Ascending aorta (tissue), 2 donors: ENCODE measurements at places on chromosomes 7 and 10.

GRCh38 chr10:109587366-109587765 is 335.9 kb downstream of the XPNPEP1 start:
- no peak overlapping the region for H3K27ac ChIP-seq
- no peaks in the 10 kb centered on the region for H3K27me3 ChIP-seq

- no peaks in the 10 kb centered on the region for H3K36me3 ChIP-seq
- no peaks in the 10 kb centered on the region for H3K4me1 ChIP-seq
- H3K27me3 ChIP-seq, result no peaks in the 10 kb centered on the region
- H3K27ac ChIP-seq, result no peak overlapping the region
Observed at GRCh38 chr7:44226396-44226753, 25.6 kb downstream of the YKT6 start.

- no peaks in the 10 kb centered on the region for H3K27me3 ChIP-seq
- H3K27ac ChIP-seq, result peak overlapping the region; percentile 84
- H3K36me3 ChIP-seq, result no peaks in the 10 kb centered on the region
- DNase-seq, result no peak
Observed at GRCh38 chr10:89250865-89251408, 638 bp downstream of the LIPA start.

DNA sequence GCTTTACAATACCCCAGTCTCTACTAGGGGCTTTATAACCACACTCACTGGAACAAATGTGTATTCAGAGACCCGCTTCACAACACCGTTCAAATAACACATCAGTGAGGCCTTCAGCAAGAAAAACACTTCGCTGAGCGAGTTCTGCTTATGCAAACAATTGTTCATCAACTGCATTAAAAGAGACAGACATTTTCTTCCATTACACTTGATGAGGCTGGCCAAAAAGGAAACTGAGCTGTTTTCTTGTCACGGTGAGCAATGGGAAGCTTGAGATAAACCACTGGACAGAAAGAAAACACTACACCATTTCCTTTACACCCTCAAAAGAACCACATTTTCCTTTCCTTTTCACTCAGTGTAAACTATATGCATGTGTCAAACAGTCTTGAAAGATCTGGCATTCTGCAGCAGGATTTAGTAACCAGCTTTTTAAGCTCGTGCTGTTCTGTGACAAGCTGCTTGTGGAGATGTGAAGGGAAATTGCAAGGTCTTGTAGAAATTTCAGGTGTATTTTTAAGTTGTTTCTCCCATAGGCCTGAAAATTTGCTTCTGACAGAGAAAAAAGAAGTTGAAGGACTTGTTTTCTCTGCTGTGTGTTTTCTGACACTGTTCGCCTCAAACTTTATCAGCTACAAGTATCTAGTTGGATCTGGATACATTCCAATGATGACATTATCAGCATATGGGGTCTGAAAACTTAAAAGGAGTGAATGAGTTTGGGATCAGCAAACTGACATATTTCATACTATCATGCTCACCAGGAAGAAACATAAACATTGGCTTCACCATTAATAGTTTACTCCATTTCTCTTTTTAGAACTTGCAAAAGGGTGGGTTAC is 693.1 kb downstream of the PARD3 start:
- no peaks in the 10 kb centered on the region for H3K4me1 ChIP-seq
- no peak for DNase-seq
- no peak overlapping the region for H3K4me3 ChIP-seq

- no peak overlapping the region for H3K4me3 ChIP-seq
- no peaks in the 10 kb centered on the region for H3K4me1 ChIP-seq
- DNase-seq, result peak; percentile 30
- no peak overlapping the region for H3K27ac ChIP-seq
- no peaks in the 10 kb centered on the region for H3K27me3 ChIP-seq
Observed at GRCh38 chr10:118968060-118968459, 61.5 kb upstream of the NANOS1 start.

GRCh38 chr10:131848741-131849590 is 51.8 kb upstream of the PPP2R2D start:
- H3K27ac ChIP-seq, result no peak overlapping the region
- no peaks in the 10 kb centered on the region for H3K27me3 ChIP-seq
- H3K4me3 ChIP-seq, result no peak overlapping the region
- no peaks in the 10 kb centered on the region for H3K4me1 ChIP-seq
